ENCODE measurements at places on chromosomes 3 and 15.

GRCh38 chr3:189142527-189142926, 29.2 kb upstream of the TPRG1 start:
- no peak for DNase-seq

GRCh38 chr3:11056531-11057050, 64.0 kb downstream of the SLC6A1 start:
- DNase-seq = no peak

DNA sequence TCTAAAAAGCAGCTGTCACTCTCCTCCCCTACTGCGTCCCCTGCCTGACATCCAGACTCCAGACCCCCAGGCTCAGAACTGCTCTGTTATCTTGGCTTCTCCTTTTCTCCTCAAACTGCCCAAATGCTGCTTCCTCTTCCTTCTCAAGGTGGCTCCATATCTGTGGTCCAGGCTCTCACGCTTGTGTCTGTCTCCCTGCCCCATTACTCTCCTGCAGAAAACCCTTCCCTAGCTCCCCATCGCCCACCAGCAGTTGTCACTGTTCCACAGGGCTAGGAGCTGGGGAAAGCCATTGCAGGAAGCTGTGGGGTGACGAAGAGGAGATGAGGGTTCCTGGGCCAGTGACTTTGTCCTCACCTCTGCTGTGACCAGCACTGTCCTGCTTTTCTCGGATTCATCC, 30.7 kb upstream of the CGNL1 start:
- no peak for DNase-seq

DNA sequence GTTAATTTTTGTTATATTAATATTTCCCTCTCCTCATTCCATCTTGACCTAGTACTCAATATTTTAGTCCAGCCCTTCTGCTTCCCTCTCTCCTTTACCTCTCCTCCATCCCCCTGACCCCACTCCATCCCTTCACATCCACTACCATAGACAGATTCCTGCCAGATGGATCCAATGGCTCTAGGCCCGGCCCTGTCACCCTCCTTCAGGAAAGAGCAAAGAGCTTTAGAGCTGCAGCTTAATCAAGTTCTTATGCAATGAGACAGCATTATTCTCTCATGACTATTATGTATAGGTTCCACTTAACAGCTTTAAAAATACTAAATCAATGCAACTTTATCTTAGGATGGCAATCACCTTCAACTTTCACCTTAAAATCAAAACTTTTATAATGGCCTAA, 200.7 kb upstream of the TTC14 start:
- DNase-seq = no peak

DNA sequence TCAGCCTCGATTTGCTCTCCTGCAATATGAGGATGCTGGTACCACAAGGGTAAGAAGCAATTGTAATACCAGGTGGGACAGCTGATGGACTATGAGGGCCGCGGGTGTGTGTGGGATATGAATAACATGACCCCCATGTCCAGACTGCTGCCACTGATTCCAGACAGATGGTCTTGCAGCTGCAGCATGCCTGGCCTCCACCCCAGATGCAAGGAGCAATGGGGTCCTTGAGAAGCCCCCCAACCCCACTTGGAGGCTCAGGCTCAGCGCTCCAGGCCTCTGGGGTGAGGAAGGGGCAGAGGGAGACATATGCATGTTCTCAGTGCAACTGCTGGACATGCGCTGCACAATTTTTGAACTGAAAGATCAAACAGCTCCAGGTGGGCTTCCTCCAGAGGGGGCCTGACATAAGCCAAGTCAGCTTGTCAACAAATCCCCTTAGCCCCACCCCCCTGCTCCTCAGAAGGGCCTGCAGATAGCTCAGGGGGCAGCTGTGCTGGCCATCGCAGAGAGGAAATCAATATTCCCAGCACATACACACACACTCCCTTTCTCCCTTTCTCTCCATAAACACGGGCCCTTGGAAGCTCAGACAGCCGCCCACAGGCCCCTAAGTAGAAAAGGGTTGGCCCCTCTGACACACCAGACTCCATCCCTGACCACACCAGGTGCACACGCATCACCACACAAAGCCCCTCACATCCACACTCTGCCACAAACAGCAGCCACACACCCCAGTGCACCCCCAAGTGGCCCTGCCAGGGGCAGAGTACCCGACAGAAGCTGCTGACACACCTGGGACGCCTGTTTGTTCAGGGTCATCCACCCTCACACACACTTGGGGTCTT, 107.0 kb downstream of the IQSEC1 start:
- no peak for DNase-seq

DNA sequence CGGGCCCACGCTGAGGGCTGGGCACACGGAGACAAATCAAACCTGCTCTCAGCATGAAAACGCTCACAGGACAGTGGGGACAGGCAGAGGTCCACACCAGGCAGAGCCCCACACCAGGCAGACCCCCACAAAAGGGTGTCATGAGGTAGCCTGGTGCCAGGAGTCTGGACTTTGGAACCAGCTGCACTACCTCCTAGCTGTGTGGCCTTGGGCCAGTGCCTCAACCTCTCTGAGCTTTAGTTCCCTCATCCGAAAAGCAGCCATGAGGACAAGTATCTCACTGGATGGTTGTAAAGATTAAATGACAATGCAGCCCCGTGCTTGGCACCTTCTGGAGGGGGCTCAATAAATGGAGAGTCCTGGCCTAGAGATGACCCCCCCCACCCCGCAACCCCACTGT, 16.5 kb upstream of the CRABP1 start:
- DNase-seq = no peak

- DNase-seq = no peak
Observed at GRCh38 chr3:74832925-74833324, 218.5 kb upstream of the CNTN3 start.

DNA sequence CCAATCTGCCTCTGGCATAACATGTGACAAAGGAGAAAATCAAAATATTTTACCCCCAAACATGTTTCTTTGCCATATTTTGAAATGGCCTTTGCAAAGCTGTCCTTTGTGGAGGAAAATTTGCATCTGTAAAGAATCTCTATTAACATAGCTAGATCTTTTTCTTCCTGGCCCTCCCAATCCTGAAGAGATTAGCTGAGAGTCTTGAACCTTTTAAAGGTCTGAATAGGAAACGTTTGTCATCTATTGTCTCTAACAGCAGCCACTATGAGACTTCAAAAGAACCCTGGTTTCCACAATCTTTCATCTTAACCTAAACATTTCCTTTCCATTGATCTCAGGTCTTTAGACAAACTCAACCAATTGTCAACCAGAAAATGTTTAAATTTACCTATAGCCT, 520.9 kb upstream of the TGFBR2 start:
- no peak for DNase-seq

DNA sequence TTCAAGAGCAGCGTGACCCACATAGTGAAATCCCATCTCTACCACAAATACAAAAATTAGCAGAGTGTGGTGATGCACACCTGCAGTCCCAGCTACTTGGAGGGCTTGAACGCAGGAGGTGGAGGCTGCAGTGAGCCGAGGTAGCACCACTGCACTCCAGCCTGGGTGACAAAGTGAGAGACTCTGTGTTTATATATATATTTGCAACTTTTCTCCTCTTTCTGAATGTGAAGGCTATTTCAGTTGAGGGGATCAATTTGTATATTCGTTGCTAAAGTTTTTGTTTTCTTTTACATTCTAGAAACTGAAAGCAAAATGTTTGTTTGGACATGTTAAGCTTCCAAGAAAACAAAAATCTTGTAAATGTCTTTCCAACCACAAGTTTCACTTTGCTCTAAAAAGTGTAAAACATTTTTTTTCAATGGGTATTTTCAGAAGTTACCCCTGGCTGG, 29.8 kb upstream of the FAM98B start:
- no peak for DNase-seq

DNA sequence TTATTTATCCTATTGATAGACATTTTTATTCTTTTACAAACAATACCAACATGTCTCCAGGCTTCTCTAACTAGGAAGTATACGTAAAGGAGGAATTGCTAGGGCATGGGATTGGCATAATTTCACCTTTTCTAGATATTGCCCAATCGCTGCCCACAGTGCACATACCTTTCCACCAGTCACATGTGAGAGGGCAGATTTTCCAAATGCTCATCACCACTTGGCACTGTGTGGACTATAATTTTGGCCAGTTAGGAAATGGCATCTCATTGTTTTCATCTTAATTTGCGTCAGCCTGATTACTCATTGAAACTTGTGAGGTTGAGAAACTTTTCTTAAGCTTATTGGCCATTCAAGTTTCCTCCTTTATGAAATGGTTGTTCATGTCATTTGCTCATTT, 57.4 kb upstream of the POLR2M start:
- DNase-seq = no peak

DNA sequence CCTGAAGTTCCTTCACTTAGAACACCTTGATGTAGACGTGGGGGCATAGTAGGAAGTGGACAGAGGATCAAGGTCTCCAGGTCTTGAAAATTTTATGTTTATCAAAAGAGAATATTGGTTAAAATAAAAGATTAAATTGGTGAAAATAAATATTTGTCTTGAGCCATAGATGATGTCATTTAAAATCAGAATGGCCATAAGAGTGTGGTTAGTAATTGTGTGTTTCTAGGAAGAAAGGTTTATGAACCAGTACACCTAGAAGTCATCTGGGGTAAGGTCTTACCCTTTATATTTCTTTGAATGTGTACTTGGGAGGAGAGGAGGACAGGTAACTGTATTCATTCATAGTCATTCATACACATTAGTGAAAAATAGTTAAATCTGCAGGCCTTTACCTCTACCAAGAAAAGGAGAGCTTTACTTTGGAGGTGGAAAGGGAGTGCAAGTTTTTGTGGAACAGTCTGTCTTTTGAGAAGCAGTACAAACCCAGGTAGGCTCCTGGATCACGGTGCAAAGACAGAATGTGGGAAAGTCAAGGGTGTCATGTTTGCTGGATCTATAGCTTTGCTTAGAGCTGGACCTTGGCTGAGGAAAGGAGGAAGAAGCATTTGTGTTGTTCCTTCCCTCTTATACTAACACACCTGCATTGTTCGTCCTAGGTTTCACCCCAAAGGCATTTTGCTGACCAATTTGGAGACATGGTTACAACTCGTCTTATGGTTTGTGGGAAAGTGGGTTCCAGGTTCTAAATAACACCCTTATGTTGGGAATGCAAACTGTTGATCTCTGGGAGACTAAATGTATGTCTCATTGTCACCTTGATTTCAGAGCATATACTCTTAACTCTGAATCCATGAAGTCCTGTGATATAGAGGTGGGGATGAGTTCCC, 6.2 kb downstream of the SCAANT1 start:
- DNase-seq = no peak

DNA sequence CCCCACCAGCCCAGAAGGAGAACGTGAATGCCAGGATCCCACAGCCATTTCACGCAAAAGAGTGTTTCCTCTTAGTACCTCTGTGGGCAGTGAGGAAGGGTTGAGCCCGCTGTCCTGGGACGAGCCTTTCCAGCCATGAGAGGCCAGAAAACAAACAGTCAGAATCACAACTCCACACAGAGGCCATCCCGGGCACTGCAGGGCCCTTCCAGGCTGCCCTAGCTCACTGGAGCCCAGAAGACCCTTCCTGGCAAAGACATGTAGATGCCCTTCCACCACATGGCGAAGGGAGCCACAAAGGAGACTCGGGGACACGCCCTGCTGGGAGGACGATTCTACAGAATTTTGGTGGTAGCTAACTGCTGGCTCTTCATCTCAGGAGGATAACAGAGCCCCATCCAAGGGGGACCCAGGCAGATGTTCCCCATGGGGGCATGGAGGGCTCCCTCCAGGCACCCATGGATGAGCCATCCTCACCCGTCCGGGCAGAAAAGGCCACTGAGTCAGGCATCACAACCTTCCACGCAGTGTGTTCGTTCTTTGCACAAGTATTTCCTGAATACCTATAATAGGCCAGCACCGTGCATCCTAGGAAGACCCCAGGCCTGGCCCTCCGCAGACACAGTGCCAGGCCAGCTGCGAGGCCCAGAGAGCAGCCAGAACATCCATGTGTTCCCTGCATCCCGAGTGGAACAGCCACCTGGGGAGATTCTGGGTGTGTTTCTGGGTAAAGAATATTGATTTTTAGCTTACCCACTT, 47.2 kb downstream of the SLC12A8 start:
- DNase-seq = peak; percentile 69

GRCh38 chr15:60583946-60584345, 105.0 kb upstream of the ICE2 start:
- no peak for DNase-seq

DNA sequence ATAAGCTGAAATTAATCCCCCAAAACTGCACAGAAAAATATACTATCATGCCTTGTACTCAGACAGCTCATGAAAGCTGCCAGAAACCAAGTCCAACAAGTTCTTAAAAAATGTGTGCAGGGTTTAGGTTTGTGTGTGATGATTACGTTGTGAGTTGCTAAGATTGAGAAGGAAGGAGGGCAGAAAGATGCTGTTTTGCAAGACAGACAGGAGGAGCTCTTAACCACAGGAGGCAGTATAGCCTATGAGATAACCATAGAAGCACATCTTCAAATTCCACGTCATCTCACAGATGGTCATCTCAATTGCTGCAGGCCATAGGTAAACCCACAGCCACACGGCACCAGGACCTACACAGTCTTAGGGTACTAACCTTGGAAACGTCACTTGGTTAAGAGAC, 191.9 kb downstream of the STT3B start:
- DNase-seq = no peak

- DNase-seq = no peak
Observed at GRCh38 chr3:194702545-194702944, 16.9 kb downstream of the FAM43A start.

Data from HTR-8/SVneo (cell line).